LoVo (cell line): ENCODE measurements at places on chromosomes 4 and X.

DNA sequence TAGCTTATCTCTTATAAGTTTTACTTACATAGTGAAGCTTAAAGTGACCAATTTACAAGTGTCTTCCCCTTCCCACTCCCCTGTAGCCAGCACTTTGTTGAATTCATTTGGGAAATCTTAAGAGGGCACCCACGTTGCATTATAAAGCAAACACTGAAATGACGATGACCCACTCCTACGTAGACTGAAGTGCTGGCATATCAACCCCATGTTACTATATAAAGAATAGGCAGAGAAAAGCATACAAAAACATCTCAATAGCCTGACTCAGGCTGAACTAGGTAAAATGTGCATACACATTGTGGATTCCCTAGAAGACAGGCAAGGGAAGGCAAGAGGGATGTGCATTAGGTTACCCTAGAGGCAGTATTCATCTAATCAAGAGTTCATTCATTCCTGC lies 313.4 kb downstream of the TENM3 start:
- DNase-seq = no peak

- no peak for DNase-seq
These were observed 6.8 kb downstream of the LHFPL1 start for GRCh38 chrX:112672788-112673560.

GRCh38 chr4:152374153-152374552 lies 161.7 kb downstream of the FBXW7 start:
- no peak for DNase-seq

GRCh38 chr4:73902038-73902637 lies 32.9 kb downstream of the CXCL1 start:
- no peak for DNase-seq

DNA sequence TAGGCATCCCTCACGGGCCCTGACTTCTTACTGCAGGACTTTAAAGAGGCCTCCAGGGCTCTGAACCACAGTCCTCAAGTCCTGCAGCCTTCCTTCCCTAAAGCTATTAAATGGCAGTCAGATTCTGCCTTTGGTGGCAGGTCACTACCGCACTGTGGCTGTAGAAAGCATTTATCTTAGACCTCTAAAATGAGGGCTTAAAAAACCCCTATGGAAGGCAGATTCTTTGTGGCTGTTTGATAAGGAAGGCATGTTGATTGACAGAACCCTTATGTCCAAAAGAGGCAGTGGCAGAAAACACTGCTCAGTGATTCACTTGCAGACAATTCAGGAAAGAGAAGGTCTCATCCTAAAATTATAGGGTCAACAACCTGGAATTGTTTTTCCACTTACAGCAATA lies 79.2 kb downstream of the FBXL5 start:
- DNase-seq = no peak

DNA sequence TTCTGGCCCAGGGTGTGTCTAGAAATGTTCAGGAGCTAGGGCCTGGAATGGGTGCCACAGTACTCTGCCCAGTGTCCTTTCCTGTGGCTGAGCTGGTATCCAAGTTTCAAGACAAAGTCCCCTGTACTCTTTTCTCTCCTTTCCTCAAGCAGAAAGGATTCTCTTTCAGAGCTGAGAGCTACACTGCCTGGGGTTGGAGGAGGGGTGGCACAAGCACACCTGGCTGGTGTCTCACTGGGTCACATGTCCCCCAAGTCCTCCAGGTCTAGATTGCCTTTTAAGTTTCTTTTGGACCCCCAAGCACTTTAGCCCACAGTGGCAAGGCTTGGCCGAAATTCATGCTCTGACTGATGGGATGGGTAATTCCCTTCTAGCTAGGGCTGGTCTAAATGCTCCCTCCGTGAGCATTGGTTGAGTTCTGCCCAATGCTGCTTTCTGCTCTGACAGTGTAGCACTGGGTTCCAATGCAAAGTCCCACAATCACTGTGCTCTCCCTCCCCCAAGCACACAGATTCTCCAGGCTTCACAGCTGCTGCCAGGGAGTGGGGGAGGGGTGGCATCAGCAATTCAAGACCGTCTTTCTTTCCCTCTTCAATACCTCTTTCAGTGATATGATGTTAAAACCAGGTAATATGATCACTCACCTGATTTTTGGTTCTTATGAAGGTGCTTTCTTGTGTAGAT lies 47.8 kb downstream of the BEX3 start:
- DNase-seq = no peak

DNA sequence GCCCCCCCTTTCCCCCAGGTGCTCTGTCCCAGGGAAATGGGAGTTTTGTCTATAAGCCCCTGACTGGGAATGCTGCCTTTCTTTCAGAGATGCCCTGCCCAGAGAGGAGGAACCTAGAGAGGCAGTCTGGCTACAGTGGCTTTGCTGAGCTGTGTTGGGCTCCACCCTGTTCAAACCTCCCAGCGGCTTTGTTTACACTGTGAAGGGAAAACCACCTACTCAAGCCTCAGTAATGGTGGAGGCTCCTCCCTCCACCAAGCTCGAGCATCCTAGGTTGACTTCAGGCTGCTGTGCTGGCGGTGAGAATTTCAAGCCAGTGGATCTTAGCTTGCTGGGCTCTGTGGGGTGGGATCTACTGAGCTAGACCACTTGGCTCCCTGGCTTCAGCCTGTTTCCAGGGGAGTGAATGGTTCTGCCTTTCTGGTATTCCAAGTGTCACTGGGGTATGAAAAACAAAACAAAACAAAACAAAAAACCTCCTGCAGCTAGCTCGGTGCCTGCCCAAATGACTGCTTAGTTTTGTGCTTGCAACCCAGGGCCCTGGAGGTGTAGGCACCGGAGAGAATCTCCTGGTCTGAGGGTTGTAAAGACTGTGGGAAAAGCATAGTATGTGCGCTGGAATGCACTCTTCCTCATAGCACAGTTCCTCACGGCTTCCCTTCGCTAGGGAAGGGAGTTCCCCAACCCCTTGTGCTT lies 41.7 kb downstream of the ITM2A start:
- no peak for DNase-seq

DNA sequence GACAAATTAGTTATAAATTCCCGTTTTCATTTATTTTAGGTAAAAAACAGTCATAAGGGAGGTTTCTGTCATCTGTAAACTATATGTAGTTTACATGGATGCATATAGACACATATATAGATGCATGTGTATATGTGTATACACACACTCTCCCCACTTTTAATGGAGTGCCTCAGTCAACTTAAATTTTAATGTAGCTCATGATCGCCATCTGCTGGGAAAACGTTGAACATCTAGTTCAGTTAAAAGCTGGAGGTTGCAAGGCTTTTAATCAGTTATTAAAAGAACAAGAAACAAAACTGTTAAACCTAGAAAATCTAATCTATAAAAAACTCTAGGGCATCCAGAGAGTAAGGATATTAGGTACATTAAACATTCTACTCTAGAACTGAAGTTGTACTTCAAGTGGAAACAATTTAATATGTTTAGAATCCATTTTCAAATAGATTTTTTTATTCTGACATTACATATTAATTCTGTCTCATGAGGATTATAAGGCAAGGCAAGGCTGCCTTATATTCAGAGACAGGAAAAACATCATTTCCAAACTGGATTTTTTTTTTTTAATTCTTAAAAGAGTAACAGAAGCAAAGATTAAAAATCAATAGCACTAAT lies 122.6 kb downstream of the SHISA3 start:
- DNase-seq = peak; percentile 57

GRCh38 chrX:129686422-129686948 lies 31.7 kb upstream of the APLN start:
- no peak for DNase-seq

- DNase-seq = no peak
These were observed 52.5 kb downstream of the JADE1 start for GRCh38 chr4:128861856-128862518.

GRCh38 chr4:144967161-144967560 lies 130.8 kb downstream of the ANAPC10 start:
- peak; percentile 18 for DNase-seq

DNA sequence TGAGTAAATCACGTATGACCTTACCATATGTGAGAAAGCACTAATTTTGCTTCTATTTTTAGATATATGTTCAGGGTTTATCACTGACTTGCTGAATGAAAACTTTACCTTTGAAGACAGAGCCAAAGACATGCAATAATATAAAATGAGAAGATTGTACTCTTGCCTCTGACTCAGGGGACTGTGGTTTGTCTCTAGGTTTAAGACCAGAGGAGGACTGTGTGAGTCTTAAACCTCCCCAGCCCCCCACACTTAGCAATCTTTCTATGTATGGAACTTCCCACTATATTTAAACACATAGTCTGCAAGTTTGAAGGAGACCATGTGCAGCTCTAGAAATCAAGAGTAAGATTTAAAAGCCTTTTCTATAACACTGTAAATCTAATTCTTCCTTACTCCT lies 368.7 kb upstream of the FAM241A start:
- no peak for DNase-seq

- no peak for DNase-seq
These were observed 1.8 kb downstream of the CASP3 start for GRCh38 chr4:184647266-184648053.

DNA sequence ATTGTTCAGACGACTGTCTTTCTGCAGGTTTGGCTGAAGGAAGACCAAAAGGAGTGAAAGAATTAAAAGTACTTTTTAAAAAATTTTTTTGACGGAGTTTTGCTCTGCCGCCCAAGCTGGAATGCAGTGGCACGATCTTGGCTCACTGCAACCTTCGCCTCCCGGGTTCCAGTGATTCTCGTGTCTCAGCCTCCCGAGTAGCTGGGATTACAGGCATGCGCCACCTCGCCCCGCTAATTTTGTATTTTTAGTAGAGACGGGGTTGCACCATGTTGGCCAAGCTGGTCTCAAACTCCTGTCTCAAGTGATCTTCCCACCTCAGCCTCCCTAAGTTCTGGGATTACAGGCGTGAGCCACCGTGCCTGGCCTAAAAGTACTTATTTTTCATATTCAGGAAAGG lies 86.3 kb downstream of the ITIH6 start:
- no peak for DNase-seq

- DNase-seq = no peak
These were observed 174.2 kb downstream of the HHIP start for GRCh38 chr4:144820011-144820727.

- DNase-seq = peak; percentile 10
These were observed 6.8 kb downstream of the ZFP42 start for GRCh38 chr4:188002323-188002722.

DNA sequence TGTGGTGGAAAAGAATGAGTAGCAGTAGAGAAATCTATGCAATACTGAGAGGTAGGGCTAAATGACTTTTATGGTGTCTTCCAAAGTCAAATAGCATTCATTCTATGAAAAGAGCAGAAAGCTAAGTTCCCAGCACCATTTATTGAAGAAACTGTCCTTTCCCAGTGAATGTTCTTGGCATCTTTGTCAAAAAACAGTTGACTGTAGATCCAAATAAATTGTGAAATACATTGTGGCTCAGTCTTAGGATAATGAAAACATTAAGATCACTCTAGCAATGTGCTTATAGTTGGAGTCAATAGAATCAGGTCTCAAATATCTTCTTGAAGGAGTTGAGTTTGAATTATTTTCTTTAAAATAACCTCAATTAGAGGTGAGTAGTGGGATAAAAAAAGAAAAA lies 19.4 kb downstream of the AREG start:
- no peak for DNase-seq

- DNase-seq = no peak
These were observed 361.2 kb downstream of the PCDH7 start for GRCh38 chr4:31081366-31081765.

DNA sequence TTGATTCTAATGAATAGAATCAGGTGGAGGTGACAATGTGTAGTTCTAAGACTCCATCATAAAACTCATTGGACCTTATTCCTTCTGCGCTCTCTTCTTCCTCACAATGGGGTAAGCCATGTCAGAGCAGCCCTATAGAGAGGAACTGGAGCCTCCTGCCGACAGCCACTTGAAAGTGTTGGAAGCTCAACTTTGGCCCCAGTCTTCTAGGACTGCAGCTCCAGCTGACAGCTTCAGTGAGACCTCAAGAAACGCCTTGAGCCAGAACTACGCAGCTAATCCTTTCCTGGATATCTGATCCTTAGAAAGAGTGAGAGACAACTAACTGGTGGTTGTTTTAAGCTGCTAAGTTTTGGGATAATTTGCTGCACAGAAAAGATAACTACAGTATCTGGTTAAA lies 22.1 kb upstream of the ADH7 start:
- DNase-seq = no peak

GRCh38 chr4:109588176-109588575 lies 28.1 kb downstream of the MCUB start:
- DNase-seq = no peak

DNA sequence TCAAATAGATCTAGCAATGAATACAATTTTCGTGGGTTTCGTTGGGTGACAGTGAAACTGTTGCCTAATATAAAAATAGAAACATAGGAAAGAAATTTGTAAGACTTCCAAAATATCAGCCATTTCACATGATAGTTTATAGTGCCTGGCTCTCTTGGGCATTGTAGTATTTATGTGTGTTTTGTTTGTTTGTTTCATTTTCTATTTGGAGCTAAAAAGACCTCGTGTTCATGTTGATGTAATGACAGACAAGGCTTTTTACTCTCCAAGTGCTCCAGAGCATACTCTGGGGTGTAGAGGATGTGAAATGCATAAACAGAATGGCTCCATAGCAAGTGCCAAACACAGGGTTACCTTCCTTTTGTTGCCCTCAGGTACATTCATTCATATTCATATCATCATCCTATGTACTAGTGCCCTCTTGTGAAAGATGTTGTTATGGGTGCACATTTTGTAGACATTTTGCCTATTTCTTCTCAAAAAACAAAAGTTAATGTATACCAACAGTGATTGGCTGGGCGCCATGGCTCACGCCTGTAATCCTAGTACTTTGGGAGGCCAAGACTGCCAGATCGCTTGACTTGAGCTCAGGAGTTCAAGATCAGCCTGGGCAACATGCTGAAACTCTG lies 100.7 kb upstream of the AMOT start:
- no peak for DNase-seq

- DNase-seq = no peak
These were observed 54.4 kb upstream of the GAB1 start for GRCh38 chr4:143282211-143282707.
